SHP77 (cell line): ENCODE measurements at places on chromosomes 7 and 10.

DNA sequence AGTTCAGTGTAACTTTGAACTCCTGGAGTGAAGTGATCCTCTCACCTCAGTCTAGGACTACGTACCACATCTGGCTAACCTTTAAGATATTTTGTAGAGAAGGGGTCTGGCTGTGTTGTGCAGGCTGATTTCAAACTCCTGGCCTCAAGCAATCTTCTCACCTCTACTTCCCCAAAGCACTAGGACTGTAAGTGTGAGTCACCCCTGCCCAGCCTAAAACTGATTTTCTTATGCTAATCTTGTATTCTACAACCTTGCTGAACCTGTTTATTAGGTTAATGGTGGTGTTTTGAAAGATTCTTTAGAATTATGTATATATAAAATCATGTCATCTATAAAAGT, 58.0 kb downstream of the LCOR start:
- DNase-seq: no peak

GRCh38 chr10:124957404-124957947, 15.6 kb downstream of the ZRANB1 start:
- DNase-seq: no peak

- no peak for DNase-seq
Observed at GRCh38 chr10:96411716-96412320, 53.0 kb upstream of the OPALIN start.

GRCh38 chr7:134186801-134187200, 59.7 kb downstream of the LRGUK start:
- DNase-seq: no peak

DNA sequence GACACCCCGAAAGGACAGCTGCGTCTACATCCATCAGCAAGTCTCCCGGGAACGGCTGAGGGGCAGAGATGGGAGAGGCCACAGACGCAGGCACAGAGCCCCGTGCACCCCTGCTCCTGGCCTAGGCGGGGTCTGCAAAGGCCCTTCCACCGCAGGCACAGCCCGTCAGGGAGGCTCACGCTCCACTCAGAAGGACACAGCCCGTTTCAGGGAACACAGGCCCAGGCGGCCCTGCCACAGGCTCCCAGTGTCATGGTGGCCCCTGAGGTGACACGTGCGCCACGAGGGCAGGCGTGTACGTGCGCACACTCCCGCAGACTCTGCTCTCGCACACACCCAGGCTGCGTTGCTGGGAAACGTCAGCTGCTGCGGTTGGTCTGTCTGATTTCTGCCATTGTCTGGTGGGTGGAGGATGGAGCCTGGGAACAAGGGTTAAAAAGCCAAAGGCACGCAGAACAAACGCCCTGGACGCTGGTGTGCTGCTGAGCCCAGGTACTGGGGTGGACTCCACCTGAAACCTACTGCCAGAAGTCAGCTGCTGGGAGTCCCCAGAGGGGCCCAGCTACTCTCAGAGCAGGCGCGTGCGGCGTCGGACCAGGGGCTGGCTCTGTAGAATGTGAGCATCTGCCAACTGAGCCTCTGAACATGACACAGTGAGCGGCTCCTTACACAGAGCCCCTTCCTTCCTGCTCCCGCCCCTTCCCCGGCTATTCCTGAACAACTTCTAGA, 13.1 kb downstream of the GPER1 start:
- peak; percentile 72 for DNase-seq

GRCh38 chr10:14111208-14111607, 219.5 kb downstream of the FRMD4A start:
- DNase-seq: no peak

DNA sequence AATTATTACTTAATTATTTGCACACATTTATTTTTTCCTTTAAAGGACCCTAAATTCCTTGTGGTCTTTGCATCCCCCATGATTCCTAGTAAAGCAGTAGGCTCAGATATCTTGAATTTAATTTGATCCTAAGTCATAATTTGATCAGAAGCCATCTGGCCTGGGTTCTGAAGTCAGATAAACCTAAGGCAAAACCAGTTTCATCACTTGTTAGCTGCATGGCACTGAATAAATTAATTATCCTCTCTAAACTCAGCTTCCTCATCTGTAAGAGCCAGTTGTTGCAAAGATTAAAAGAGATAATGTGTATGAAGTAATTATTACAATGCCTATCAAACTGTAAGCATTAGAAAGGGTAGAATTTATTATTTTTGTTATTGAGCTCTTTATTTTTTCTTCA, 293.1 kb downstream of the GRM8 start:
- DNase-seq: no peak

DNA sequence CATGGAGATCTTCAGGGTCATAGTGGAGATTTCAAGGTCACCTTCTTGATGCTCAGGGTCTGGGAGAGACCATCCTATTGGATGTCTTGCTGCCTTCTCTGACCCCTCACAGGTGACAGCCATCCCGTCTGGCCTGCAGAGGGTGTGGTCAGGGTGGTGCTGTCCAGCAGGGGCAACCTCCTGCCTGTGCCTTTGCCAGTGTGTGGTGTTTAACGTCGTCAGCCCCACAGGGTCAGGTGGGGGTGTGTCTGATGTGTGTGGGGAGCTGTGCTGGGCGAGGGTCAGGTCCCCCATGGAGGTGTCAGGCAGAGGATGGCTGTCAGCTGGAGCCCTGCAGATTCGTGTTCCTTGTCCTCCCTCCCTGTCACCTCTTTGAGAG, 16.5 kb downstream of the ADCY1 start:
- no peak for DNase-seq

DNA sequence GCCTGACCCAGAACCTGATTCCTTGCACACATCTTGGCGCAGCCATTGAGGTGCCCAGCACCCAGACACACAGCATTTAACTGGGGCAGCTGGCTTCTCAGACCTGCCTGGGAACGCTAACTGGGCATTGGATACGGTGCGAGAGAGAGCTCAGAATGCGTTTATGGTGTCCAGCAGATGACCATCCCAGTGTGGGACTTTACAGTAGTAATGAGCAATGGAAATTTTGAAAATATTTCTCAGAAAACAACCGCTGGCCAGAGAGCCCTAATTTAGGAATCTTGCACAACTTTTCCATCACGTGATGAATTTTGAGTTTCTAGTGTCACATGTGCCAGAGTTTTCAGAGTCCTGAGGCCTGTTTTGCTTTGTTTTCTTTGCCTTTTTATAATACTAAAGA, 78.2 kb upstream of the SEC61G start:
- no peak for DNase-seq
